Esophagus squamous epithelium (tissue), 5 donors: ENCODE measurements at places on chromosomes 2 and 18.

- no peak for DNase-seq
Observed at GRCh38 chr2:144268036-144268678, 251.8 kb downstream of the ZEB2 start.

DNA sequence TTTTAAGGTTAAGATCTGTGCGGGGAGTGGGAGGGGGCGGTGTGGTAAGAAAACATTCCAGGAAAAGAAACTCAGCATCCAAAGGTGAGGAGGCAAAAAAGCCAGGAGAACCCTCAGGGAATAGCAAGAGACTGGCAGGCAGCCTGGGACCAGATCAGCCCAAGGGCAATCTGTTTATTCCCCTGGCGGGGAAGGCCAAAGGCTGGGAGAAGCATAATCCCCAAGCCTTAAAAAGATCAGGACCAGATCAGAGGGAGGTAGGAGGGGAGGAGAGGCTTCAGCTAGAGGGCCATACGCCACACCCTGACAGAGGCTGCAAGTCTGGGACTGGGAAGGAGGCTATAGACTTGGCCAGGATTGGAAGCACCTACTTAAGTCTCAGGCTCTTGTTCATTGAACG, 163.0 kb upstream of the PXDN start:
- DNase-seq: no peak

GRCh38 chr2:167860082-167860481, 387.3 kb downstream of the STK39 start:
- no peak for DNase-seq

- no peak for DNase-seq
Observed at GRCh38 chr18:48138210-48138609, 207.8 kb upstream of the SMAD2 start.

DNA sequence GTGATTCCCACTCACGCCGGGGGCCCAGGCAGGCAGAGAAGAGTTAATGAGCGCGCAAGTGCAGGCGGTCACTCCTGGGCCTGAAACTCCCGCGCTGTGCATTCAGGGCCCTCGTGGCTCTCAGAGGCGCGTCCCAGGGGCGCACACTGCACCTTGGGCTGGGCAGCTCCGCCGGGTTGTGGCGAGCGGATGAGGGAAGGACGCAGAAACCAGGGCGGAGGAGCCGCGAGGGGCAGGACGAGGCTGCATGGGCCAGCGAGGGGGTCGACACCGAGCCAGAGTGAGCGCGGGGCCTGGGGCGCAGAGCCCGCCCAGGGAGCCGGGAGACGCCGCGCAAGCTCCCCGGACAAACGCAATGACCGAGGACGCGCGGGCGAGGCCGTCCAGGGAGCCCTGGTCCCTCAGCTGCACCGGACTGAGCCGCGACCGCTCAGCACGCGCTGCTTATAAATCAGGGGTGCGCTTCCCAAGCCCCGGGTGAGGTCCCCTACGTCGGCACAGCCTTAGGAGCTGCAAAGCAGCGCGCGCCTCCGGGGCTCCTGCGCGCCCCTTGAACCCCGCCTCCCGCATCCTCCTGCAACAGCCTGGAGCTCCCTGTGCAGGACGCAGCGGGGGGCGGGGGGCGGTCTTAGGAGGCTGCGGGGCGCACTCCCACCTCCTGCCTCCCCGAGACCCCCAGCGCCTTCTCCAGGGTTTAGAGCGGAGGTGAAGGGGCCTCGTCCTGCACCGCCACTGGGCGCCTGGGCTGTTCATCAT, 180.2 kb upstream of the ALKAL2 start:
- no peak for DNase-seq

DNA sequence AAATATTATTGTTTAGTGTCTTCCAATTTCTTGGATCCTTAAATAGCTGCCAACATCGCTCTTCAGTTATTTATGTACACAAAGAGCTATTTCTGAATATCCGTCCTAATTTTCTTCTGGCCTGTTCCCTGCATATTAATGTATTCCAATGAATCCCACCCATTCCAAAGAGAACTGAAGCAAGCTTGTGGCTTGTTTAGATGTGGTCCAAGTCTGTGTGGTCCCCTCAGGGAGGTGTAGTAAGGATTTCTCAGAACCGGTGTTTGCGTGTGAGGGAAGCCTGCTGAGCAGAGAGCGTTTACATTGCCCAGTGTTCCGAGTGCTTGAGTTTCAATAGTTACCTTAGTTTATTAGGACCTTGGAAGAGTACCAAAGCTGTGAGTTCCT, 25.1 kb upstream of the IL1R1 start:
- DNase-seq: no peak

DNA sequence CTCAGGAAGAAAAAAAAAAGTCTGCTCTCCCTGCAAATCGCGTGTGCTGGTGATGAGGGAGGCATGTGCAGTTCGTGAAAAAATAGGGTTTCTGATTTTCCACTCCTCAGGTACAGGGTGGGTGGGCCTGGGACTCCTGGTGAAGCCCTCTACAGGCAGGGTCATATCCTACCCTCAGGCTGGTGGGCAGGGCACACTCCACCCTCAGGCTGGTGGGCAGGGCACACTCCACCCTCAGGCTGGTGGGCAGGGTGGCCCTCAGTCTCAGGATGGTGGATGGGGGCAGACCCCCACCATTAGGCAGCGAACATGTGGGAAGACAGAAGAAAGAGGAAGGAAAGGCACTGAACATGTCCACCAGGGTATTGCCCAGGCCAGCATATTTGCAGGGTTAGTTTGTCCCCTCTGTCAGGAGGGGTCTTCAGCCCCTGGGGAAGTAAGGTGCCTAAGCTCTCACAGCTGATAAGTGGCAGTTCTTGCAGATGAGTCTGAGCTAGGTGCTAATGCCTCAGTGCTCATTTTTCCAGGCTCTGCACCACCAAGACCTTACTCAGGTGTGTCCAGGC, 95.2 kb upstream of the RAB6C start:
- no peak for DNase-seq

DNA sequence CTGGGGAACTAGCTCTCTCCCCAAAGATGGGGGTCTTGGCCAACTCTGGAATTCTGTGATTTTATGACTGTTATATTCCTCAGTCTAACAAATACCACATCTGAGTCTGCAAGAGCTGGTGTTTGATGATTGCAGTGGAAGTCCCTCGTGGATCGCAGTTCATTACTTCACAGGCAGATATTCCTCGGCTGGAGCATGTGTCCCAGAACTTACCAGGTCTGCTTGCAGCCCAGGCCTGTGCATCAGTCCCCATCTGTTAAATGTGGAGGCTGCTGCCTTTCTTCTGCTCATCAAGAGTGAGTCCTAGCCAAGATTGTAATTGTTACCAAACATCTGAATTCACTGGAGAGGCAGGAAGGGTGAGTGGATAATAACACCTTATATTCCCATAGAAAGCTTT, 55.5 kb downstream of the PRKCE start:
- DNase-seq: no peak

GRCh38 chr2:21422050-21422449, 298.3 kb downstream of the TDRD15 start:
- DNase-seq: no peak

DNA sequence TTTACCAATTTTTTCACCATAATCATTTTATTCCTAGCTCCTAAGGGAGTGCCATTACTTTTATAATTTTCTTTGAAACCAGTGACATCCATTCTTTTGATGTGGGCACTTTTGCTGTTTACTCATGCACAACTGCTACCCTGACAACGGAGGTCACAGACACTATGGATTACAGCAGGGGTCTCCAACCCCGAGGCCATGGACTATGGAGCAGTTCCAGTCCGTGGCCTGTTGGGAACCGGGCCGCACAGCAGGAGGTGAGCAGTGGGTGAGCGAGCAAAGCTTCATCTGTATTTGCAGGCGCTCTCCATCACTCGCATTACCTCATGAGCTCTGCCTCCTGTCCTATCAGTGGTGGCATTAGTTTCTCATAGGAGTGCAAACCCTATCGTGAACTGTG, 34.6 kb downstream of the PRPF40A start:
- DNase-seq: no peak

DNA sequence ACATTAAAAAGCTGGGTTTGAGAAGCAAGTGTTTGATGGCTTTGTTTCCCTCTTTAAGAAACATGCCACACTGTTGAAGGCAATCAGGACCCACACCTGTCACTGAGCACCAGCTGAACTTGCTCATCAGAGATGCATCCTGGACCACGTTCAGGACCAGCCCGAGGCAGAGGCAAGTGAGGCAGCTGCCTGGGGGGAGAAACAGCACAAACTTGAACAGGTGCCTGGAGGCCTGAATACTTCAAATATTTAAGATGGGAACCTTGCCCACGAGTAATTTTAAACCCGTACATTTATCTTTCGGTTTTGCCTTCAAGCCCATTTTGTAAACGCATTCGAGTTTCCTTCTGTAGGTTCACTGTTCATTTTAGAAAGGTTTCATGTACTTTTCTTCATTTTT, 421.3 kb downstream of the NYAP2 start:
- no peak for DNase-seq

- DNase-seq: no peak
Observed at GRCh38 chr2:43519643-43520221, 76.1 kb downstream of the THADA start.

GRCh38 chr18:54254265-54254758, 15.0 kb upstream of the POLI start:
- no peak for DNase-seq

DNA sequence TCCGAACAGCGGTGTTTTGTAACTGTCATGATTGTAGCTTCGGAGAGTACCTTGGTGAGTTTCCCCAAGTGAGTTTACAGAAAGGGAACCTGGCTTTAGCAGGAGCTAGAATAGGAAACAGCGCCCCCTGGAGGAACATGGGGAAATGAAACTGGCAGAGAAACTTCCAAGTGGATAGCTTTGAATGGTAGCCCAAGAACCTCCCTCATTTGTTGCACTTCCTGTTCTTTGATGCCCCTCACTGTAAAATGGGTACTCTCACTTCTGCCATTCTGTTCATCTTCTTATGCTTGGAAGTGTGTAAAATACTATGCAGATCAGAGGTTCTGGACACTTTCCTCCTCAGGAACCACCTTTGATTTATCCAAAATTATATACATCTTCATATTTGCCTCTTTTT, 36.2 kb downstream of the CHST10 start:
- peak; percentile 4 for DNase-seq

GRCh38 chr2:233351423-233351822, 2.9 kb upstream of the DGKD start:
- no peak for DNase-seq

DNA sequence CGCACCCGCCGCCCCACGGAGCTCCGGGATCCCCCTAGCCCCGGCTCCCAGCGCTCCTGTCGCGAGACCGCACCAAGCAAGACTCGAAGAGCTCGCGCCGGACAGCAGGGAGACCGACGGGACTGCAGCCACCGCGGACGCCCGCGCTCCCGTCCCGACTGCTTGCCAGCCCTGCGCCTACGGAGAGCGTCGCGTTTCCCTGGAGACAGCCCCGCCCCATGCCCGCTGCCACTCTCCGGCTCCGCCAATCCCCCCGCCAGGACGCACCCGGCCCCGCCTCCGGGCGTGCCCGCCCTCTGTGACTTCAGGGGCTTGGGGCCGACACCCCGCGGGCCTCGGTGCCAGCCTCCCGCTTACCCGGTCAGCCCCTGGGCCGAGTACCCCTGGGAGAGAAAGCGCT, at the start of gene ANKMY1:
ANKMY1 (minus strand) TSS at position 181 of the 400 bp plus-strand sequence. CDS start 653 bp downstream, outside the sequence.
- no peak for DNase-seq

- DNase-seq: peak; percentile 91
Observed at GRCh38 chr2:43131051-43131889, 95.1 kb downstream of the ZFP36L2 start.

GRCh38 chr2:46010925-46011490, 286.2 kb upstream of the EPAS1 start:
- no peak for DNase-seq

GRCh38 chr2:221558107-221558506, 14.0 kb downstream of the EPHA4 start:
- no peak for DNase-seq

DNA sequence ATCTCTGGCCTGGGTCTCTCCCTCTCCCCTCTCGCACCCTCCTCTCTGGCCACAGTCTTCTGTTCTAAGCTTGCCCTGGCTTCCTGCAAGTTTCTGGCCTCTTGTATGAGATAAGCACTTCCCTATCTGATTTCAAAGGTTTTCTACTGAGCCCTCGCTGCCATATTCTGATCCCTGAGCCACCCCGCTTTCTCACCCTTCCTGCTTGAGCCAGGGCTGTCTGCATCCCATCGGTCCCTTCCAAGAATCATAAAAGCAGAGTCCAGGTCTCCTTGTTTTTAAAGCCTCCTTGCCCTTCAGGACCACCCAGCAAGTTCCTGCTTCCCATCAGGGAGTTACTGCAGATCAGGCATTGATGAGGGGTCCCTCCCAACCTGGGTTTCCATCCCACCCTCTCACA, 110.2 kb downstream of the PRKCE start:
- DNase-seq: no peak

DNA sequence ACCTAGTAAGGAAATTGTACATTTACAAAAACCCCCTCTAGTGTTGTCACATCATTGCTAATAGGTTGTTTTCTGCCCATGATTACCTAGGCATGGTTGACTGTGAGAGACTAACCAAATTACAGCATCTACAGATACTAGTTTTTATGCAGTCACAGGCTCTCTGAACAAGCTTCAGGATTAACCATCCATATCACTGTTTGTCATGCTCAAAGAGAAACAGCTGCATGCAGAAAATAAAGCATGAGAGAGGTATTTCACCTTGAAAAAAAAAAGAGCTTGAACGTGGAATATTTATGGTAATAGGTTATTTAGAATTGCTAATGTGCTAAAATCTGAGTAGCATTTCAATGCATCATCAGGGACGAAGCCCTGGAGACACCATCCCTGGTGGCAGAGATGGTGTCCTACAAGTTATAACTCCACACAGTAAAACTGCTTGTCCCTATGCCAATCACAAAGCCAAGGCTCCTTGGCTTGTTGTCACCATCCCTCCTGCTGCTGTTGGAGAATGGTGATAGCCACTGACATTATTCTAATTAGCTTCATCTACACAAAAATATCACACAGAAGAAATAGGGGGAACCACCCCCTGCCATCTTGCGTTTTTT, 5.4 kb downstream of the NEB start:
- DNase-seq: no peak

DNA sequence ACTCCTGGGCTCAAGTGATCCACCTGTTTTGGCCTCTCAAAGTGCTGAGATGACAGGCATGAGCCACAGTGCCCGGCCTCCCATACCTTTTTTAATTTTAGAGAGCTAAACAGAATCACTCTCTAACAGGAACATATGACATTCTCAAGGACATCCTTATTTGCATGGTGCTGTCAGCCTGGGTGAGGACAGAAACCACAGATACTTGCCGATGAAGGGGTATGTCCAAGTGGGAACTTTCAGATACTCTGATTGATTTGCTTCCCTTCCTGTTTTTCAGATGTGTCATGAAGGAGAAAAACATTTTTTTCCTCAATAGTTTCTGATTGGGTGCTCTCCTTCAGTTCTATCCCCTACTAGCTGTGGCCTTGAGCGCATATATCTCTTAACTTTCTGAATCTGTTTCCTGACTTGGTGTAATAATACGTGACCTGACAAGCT, 49.6 kb downstream of the MYO3B start:
- no peak for DNase-seq
